ENCODE measurements at places on chromosomes 1 and 21. TPM values are rescaled to one million over a fixed set of nuclear protein-coding genes. Genes with fewer than 3 reads are reported as not detected.

Gene PLEKHN1
- 4.0 TPM for total RNA-seq

Gene TGFBR3
- total RNA-seq: 28.0 TPM

DNA sequence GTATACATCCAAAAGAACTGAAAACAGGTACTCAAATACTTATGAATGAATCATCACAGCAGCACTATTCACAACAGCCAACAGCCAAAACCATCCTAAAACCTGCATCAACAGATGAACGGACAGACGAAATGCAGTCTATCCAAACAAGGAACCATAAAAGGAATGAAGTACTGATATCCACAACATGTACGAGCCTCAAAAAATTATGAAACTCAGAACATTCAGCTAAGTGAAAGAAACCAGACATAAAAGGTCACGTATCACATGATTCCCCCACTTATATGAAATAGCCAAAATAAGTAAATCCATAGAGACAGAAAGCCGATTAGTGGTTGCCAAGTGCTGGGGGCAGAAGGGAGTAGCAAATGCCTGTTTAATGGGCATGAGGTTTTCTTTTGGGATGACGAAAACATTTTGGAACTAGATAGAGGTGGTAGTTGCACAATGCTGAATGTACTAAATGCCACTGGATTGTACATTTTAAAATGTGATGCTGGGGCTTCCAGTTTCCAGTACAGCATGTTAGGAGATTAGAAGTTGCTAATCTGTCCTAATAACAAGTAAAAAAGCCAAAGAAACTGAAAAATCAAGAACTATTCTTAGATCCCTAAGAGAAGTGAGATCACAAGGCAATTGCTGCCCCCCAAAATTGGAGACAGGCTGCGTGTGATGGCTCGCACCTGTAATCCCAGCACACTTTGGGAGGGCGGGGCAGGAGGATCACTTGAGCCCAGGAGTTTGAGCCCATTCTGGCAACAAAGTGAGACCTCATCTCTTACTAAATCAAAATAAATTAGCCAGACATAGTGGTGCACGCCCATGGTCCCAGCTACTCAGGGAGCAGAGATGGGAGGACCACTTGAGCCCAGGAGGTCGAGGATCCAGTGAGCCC lies 25.3 kb downstream of the CLSTN1 start:
- no peak for DNase-seq

- DNase-seq: no peak
Observed at GRCh38 chr1:115120296-115120695, 31.0 kb upstream of the TSPAN2 start.

Gene LRRC38
- total RNA-seq: not detected

DNA sequence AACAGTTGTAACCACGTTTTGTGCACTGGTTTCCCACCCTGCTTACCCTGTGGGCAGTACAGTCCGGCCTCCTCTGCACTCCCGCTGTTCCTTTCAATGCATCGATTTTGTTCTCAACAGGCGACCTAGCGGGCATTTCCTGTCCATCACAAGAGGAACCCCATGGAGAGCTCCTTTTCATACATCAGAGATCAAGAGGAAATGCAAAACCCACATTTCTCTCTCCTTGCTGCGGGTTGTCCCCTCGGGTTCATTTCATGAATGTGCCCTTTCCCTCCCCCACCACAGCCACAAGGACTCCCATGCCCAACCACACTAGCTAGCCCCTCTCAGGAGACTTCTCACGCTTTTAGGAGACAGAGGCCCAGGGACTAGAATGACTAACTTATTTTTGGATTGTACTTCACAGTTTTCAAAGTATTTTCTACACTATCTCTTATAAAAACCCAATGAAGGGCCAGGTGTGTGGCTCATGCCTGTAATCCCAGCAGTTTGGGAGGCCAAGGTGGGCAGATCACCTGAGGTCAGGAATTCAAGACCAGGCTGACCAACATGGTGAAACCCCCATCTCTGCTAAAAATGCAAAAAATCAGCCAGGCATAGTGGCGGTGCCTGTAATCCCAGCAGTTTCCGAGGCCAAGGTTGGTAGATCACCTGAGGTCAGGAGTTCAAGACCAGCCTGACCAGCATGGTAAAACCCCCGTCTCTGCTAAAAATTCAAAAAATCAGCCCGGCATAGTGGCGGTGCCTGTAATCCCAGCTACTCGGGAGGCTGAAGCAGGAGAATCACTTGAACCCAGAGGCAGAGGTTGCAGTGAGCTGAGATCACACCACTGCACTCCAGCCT lies 18.4 kb downstream of the ATP1A4 start:
- DNase-seq: no peak

GRCh38 chr1:82586473-82586872 lies 785.7 kb downstream of the ADGRL2 start:
- no peak for DNase-seq
